ENCODE measurements at places on chromosomes 16 and 17.

GRCh38 chr17:15742051-15742795, 10.1 kb downstream of the TBC1D26 start:
- no peak for DNase-seq

- no peak for DNase-seq
Observed at GRCh38 chr17:80682372-80682771, 137.7 kb downstream of the RPTOR start.

DNA sequence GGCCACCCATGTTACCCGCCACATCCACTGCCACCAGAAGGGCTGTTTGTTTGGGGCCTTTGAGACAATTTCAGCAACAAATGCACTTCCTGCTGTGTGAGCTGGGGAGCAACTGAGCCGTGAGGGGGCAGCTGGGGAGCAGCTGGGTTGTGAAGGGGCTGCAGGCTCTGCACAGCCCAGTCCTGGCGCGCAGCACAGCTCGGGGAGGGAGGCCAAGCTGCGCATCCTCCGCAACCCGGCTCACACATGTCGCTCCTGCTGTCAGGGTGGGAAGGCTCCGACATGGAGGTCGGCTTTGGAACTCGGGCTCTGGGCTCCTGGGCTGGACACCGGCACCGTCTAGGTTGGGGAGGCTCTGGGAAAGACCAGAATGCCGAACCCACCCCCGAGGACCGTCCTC, 53.6 kb downstream of the CBFA2T3 start:
- no peak for DNase-seq

DNA sequence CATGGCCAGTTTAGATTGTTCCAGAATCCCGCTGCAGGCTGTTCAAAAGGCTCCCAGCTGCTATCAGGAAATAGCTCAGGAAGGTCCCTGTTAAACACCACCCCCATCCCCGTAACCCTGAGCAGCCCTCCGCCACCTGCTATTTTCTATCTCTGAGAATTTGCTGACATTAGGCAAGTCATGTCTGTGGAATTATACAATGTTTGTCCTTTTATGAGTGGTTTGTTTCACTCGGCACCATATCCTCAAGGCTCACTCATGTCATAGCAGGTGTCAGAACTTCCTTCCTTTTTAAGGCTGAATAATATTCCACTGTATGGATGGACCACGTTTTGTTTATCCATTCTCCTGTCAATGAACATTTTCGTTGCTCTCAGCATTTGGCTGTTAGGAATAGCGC, 164.3 kb upstream of the FOXF1 start:
- DNase-seq, result no peak

DNA sequence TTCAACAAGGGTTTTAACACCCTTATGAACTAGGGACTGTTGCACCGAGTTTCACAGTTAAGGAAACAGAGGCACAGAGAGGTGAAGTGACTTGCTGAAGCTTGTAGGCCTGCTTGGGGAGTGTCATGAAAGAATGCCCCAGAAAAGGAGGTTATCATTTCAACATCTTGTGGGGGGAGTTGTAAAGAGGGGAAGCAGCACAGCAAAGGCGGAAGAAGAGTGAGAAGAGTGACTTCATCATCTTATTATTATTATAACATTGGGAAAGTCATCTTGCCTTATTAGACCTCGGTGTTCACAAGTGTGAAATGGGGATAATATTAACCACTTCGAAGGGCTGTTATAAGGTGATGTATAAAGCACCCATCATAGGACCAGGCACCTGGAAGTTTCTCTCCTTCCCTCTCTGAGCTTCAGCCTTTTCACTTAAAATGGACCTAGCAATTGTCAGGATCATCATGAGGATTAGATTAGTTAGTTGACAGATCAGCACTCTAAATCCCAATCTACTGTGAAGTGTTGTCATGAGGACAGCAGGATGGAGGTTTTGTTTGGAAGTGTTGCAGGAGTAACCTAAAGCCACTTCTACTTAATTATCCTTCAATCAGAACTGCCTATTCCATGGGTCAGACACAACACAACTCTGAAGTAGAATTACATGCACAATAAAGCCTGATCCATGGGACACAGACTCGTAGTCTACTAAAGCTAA, 2.3 kb downstream of the CCL4 start:
- DNase-seq, result no peak

- no peak for DNase-seq
Observed at GRCh38 chr16:8173111-8173644, 417.1 kb downstream of the TMEM114 start.

DNA sequence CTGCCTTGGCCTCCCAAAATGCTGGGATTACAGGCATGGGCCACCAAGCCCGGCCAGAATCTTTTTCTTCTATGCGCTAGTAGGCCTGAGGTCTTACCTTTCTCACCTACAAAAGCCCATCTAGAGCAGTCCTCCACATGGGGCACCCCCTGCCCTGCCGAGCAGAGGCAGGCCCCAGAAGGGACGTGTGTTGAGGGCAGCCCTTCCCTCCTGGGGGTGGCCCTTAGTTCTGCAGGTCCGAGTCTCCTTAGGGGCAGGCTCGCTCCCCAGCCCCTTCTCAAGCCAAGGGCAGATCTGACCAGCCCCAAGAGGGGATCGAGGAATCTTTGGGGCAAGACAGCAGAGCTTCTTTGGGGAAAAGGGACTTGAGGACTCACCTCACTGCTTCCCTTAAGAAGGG, 17.9 kb upstream of the ALDH3A1 start:
- DNase-seq, result no peak

DNA sequence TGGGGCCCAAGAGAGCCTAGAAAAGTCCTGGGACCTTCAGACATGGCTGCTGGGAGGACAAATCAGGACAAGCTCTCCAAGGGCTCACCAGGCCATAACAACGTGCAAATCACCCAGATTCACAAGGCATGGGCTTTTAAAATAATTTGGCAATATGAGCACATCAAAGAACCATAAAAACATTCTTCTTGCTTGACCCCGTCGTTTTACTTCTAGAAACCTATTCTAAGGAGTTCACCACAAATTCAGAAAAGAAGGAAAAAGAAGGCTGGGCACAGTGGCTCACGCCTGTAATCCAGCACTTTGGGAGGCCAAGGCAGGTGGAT, 12.1 kb upstream of the MT3 start:
- no peak for DNase-seq

DNA sequence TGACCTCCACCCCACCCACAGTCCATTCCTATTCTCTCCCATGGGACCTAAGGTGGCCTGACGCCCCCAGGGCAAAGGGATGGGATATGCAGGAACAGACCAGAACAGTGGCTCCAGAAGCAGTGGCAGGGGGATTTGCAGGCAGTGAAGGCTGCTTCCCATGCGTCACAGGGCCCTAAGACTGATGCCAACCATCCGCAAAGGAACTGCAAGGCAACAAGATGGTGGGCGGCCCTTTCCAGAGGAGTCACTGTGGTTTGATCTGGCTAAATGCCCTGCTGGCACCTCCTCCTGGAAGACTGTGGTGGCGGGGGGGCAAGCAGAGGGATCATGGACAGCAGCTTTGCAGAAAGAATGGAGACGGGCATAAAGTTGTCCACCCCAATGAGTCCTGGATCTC, 4.4 kb upstream of the SLC39A11 start:
- no peak for DNase-seq

- no peak for DNase-seq
Observed at GRCh38 chr16:27414788-27415431, 12.9 kb downstream of the IL21R start.

GRCh38 chr17:62791235-62791734, 16.8 kb downstream of the MARCHF10 start:
- DNase-seq, result peak; percentile 93

GRCh38 chr17:73452009-73452408, 140.2 kb upstream of the CDC42EP4 start:
- DNase-seq, result no peak

DNA sequence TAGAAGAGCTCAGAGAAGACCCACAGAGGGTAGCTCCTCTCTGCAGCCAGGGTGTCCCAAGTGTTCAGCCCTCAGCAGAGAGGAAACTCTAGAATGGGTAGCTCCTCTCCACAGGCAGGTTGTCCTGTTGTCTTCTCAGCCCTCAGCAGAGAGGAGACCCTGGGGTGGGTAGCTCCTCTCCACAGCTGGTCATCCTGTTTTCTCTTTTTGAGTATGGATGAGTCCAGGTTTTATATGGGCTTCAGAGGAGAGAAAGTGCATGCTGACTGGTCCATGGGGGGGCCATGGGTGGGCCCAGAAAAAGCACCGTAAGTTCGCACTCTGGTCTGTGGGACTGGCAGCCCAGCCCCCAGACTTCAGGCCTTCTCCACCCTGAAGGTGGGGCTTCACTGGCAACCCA, 48.4 kb downstream of the ESRP2 start:
- DNase-seq, result no peak

DNA sequence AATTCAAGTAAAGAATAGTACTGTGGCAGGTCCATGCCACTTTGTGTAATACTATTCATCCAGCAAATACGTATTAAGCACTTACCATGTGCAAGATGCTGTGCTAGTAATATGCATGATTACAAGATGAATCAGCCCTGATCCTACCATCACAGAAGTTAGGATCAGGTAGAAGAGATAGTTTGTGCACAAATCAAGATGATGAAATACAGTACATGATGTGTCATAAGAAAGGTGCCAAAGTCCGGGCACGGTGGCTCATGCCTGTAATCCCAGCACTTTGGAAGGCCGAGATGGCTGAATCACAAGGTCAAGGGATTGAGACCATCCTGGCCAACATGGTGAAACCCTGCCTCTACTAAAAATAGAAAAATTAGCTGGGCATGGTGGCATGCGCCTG, 10.9 kb downstream of the COG4 start:
- DNase-seq, result no peak

DNA sequence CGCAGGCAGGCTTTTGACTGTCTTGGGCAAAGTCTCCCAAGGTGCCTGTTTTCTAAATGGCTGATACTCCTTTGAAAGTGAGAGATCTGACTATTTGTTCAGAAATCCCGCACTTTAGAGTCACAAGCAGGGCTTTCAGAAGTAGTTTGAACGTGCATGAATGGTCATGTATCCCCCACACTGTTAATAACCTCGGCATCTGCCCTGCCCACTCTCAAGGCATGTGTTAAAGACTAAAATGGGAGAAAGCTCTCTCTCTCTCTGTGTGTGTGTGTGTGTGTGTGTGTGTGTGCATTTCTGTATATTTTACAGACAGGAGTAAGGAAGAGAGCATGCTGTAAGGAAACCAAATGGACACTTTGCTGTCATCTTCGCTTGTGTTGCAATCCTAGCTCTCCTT, 163.7 kb downstream of the MAF start:
- no peak for DNase-seq

DNA sequence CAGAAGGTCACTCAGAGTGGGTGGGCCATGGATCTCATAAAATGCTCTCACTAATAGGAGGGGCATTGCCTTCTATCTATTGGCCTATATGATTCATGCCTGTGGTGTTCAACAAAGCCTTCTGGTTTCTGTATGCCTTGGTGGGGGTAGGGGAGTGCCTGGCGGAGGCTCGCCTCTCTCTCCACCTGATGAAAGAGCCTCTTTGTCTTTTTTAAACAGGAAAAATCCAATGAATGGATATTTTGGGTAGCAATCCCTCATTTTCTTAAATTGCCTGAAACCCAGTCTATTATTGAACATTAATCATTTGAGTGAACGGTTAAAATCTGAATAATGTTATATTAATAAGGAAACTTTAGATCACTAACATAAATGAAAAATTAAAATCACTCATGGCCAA, 90.6 kb downstream of the TOX3 start:
- no peak for DNase-seq

GRCh38 chr17:66348584-66349165, 46.3 kb downstream of the PRKCA start:
- DNase-seq, result peak; percentile 55

DNA sequence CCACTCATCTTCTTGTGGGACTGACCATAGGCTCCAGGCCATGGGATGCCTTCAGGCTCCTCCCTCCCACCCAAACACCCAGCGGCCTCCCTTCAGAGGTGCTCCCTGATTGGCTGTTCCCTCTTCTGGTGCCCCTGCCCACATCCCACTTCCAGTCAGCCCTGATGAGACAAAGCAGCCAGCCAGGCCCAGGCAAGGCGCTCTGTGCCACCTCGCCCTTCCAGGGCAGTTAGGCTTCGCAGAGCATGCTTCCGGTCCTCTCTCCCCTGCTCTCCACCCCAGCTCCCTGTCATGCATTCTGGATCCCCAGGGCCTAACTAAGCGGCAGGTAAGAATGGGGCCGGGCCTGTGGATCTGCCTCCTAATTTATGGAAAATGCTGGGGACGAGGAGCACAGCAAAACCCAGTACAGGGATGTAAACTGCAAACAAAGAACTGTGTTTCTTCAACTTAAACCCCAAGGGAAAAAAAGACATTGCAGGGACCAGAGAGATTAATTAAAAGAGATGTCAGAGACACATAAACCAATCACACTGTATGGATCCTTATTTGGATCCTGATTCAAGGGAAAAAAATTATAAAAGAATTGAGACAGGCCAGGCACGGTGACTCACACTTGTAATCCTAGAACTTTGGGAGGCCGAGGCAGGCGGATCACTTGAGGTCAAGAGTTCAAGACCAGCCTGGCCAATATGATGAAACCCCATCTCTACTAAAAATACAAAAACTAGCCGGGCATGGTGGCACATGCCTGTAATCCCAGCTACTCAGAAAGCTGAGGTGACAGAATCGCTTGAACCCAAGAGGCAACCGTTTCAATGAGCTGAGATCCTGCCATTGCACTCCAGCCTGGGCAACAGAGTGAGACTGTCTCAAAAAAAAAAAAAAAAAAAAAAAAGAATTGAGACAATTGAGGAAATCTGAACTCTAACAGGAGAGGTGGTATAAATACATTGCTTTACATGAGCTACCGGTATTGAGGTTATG, 26.0 kb downstream of the ZDHHC7 start:
- no peak for DNase-seq

- DNase-seq, result no peak
Observed at GRCh38 chr16:30185683-30186421, 2.5 kb downstream of the CORO1A start.

DNA sequence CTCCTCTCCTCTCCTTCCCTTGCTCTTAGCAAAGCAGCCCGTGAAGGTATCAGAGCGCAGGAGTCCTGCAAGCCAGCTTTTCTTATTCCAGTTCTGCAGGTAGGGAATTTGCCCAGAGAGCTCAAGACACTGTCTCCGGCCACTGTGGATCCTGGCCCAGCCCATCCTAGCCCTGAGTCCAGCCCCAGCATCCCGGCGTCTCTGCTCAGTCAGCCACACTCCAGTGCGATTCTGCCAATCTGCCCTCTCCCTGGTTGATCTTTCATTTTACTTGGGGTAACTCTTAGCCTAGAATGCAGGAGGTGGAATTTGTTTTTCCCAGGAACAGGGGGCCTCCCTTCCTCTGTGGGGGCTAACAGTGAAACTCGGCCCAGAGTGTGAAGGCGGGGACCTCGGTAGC, 176.9 kb upstream of the GSE1 start:
- no peak for DNase-seq

GRCh38 chr16:49093939-49094338, 187.7 kb downstream of the CBLN1 start:
- DNase-seq, result no peak

GRCh38 chr17:76000016-76000754, 470 bp upstream of the CDK3 start:
- no peak for DNase-seq

All from astrocyte of the cerebellum (primary cell).